B cell (primary cell): ENCODE measurements at places on chromosomes 3 and 15. TPM values are rescaled to one million over a fixed set of nuclear protein-coding genes. Genes with fewer than 3 reads are reported as not detected.

CD86 gene
- polyA plus RNA-seq, result 6.9 and 38.2 TPM in 2 replicates

SAXO2 gene
- 2.5 and 3.1 TPM in 2 replicates for polyA plus RNA-seq

ARHGEF3 gene
- 24.4 and 33.5 TPM in 2 replicates for polyA plus RNA-seq

CCR9 gene
- polyA plus RNA-seq, result 1.0 and 1.1 TPM in 2 replicates

DNAJA4 gene
- polyA plus RNA-seq, result 13.2 and 19.2 TPM in 2 replicates

PLA2G4E gene
- polyA plus RNA-seq, result not detected in 2 replicates

GOLGA8G gene
- not detected in 2 replicates for polyA plus RNA-seq

KLHL40 gene
- not detected in 2 replicates for polyA plus RNA-seq

RASGRF1 gene
- 0.78 and 1.0 TPM in 2 replicates for polyA plus RNA-seq

MEX3B gene
- 0.40 and 2.3 TPM in 2 replicates for polyA plus RNA-seq

HOMER2 gene
- 3.0 and 5.7 TPM in 2 replicates for polyA plus RNA-seq

RHCG gene
- polyA plus RNA-seq, result not detected in 2 replicates

GALNT15 gene
- polyA plus RNA-seq, result not detected in 2 replicates

FAN1 gene
- 10.6 and 14.6 TPM in 2 replicates for polyA plus RNA-seq

ATP8B4 gene
- polyA plus RNA-seq, result 0.19 TPM in 1 of 2 replicates, not detected in the other

SI gene
- polyA plus RNA-seq, result not detected in 2 replicates

MRPL47 gene
- polyA plus RNA-seq, result 7.5 and 12.9 TPM in 2 replicates

UPK1B gene
- polyA plus RNA-seq, result not detected in 2 replicates
